ENCODE measurements at places on chromosomes 12 and 14.

DNA sequence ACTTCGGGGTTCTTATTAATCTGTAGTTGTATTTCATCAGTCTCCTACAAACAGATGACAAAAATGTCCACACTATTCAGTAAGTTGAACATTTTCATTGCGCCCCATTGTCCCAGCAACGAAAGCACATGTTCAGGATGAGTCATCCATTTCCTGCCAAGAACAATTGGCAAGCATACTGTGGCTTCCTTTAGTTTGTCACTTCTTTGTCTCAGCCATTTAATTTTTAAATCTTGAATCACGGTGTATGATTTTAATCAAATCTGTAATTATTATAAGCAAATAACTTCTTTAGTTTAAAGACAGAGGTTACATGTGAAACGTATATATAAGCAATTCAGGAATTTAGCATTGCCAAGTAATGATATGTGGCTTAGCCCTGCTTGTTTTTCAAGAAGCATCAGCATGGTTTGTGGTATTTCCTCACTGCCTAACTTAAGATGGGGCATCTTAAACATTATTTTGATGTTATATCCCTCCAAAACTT, 211.3 kb upstream of the KRR1 start:
- DNase-seq = peak; percentile 62

GRCh38 chr14:46377305-46377704, 274.3 kb downstream of the RPL10L start:
- no peak for DNase-seq

DNA sequence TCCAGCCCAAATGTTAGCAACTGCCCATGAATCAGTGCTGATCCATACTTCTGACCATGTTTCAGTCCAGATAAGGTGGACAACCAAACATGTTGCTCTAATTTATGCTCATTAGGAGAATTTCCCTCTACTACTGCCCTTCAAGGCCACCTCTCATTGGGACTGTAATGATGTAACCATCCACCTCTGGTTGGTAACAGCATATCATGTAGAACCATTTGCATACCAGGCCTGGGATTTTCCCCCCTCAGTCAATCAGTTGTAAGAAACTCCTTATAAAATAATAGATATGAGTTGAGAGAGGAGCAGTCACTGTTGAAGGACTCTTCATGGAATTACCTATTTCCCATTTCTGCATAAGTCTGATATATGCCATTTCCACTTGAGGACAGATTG, 17.8 kb upstream of the YAF2 start:
- no peak for DNase-seq

- DNase-seq = no peak
Observed at GRCh38 chr12:111826316-111826715, 15.7 kb upstream of the MAPKAPK5 start.

DNA sequence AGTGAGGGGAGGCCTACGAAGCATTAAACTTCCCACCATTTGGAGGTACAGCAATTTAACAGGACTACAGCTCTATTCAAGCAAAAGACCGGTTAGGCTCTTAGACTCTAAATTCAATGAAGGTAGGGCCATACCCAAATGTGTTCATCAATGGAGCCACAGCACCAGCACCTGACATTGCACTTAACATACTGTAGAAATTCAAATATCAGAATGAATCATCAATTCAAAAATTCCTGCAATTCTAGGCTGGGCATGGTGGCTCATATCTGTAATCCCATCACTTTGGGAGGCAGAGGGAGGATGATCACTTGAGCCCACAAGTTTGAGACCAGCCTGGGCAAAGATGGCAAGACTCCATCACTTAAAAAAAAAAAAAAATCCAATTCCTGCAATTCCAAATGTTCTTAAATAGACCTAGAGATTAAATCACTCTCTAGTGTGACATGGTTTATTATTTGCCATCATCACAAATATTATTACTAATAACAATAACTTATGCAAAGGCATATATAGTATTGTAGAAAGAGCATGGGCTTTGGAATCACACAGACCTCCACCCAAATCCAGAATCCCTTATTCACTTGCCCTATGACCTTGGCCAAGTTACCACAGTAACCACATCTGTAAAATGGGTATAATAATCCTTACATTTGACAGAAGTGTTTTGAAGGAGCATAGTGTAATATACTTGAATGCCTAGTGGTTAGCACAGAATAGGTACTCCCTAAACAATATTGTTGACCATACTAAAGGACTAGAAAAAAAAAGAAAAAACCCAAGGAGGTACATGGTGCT, 59.4 kb downstream of the CIT start:
- DNase-seq = no peak

- no peak for DNase-seq
Observed at GRCh38 chr12:59372956-59373355, 222.9 kb upstream of the SLC16A7 start.

DNA sequence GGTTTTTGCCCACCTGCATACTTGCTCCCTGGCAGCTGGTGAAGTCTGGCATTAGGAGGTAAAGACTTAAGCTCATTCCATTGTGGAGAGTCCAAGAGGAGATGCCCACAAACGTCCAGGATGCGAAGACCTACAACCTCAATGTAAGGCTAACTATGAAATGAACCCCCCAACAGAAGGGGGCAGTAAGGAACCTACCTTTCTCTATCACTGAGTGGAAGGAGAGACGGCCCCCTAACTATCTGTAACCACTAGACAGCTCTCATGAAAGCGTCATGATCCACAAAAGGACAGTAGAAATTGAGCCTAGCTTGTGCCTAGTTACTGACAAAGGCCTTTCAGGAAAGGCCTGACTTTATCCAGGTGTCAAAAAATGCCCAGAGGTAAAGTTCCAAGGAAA, 55.3 kb downstream of the ZFYVE21 start:
- DNase-seq = no peak

GRCh38 chr14:47427629-47428028, 247.8 kb downstream of the MDGA2 start:
- DNase-seq = no peak

DNA sequence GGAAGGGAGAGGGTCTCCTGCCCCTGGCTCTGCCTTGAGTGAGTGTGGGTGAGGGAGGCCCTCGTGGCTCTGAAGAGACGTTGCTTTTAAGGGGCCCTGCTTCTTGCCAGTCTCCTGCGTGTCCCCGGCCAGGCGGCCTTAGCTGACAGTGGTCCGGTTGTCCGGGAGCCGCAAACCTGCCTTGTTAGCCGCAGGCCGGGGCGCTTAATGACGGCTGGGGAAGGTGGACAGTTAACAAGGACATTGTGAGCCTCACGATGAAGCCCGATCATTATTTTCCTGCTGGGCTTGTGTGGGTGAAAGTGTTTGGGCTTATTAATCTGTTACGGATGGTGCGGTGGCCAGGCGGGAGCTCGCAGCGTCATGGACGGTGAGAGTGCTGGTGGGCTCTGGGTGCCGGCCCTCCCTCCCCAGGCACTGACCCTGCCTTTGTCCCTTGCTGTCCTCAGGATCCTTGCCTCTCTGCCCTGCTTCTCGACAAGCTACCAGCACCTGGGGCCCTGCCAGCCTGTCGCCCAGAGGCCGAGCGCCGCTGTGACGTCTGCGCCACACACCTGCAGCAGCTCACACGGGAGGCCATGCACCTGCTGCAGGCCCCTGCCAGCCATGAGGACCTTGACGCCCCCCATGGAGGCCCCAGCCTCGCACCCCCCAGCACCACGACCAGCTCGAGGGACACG, 13.3 kb downstream of the KIF26A start:
- DNase-seq = no peak

- no peak for DNase-seq
Observed at GRCh38 chr12:117774941-117775775, 193.6 kb downstream of the KSR2 start.

GRCh38 chr14:97299661-97300060, 502.5 kb downstream of the VRK1 start:
- DNase-seq = no peak

DNA sequence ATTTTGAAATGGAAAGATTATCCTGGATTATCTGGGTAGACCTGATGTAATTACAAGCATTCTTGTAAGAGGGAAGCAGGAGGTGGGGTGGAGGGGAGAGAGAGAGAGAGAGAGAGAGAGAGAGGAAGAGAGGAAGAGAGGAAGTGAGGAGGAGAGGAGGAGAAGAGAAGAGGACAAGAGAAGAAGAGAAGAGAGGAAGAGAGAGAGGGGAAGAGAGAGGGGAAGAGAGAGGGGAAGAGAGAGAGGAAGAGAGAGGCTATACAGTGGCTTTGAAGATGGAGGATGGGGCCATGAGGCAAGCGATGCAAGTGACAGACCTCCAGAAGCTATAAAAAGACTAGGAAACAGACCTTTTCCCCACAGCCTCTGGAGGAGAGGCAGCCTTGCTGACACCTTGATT, 13.7 kb upstream of the CHST11 start:
- DNase-seq = no peak

- DNase-seq = no peak
Observed at GRCh38 chr12:13193505-13194231, 2.9 kb upstream of the EMP1 start.

- peak; percentile 15 for DNase-seq
Observed at GRCh38 chr14:105937253-105938054, 411.1 kb downstream of the TMEM121 start.

- no peak for DNase-seq
Observed at GRCh38 chr14:69693801-69694729, 72.9 kb upstream of the SRSF5 start.

DNA sequence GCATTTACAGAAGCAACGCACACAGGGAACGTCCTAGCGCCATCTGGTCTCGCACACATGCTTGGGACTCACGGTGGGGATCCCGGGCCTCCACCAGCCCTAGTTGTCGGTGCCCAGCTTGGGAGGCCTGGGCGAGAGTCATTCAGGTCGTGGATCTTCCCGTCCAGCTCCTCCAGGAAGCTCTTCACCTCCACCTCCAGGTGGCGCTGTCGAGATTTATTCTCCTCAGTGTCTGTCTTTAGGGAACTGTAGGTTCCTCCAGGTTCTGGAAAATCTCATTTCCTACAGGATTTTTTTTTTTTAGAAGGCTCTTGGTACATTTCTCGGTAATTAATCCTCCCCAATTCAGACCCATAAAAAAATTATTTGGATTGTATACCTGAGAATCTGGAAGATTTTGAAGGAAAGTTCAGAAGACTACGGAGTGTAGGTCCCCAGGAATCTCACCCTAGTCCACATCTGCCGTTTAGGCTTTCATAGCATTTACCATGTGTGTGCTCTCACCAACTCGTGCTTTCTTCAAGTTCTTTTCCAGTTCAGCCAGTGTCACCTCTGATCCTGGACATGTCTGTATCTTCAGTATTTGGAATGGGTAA, 910.0 kb downstream of the TMEM121 start:
- no peak for DNase-seq

DNA sequence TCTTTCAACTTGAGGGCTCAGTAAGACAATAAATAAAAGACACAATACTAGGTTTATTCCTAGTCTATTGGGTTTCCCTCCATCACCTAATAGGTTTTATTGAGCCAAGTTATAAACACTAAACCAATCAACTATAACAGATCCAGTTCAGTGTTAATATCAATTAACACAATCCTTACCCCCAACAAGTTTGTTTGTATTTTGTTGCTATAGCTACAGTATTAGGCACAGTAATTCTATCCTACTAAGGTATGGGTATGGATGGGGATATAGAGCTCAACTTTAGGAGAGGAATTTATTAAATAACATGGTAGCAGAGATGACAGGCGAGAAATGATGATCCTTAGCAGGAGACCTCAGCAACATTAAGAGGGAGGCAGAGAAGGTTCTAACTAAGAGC, 13.3 kb downstream of the PPP4R3A start:
- no peak for DNase-seq

DNA sequence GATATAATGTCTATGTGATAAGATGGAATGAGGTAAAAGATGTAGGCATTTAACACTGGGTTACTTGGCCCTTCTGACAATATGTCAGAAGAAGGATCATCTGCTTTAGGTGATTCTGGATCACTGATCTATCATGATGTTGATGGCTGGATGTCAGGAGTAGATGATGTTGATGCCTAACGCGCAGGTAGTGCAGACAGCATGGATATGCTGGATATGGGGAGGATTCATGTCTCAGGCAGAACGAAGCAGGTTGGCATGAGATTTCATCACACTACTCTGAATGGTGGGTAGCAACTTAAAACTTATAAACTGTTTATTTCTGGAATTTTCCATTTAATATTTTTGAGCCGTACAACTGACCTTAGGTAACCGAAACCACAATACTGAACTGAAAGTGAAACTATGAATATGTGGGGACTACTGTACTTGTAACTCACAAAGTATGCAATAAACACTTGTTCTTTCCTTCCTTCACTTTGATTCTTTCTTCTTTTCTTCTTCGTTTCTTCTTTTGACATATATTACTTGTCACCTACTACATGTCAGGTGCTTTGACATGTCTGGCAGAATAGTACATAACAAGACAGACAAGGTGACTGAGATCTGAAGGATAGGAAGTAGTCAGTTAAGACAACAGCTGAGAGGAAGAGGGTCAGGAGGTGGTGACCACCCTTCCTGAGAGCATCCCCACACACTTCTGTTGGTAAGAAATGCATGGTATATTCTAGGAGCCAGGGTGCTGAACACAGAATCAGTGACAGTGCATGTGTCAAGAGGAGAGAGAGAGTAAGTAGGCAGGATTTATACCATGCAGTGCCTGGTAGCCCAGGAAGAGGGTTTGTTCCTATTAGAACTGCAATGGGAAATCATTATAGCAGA, 238.8 kb downstream of the PPFIA2 start:
- no peak for DNase-seq

DNA sequence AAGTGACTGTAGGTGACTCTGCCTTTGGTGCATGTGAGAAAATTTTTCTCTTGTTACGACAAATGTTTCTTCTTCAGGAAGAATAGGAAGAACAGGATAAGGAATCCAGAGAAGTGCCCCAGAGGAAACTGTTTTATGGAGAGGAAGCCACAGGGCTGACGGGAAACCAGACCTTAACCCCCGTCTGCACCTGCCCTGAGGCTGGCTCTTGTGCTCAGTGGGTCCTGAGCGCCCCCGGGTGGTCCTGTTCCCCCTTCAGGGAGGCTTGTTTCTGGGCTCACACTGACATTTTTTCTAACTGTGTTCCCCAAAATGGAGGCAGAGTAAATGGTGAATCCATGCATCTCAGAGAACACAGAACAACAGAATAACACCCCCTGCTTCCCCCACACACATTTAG, 691.8 kb downstream of the TMEM121 start:
- no peak for DNase-seq

- no peak for DNase-seq
Observed at GRCh38 chr12:10540776-10541205, 35.1 kb downstream of the EIF2S3B start.

GRCh38 chr12:53924521-53925405, 13.9 kb upstream of the HOXC13 start:
- DNase-seq = no peak

All from ureter (tissue), 1 donor.